NCI-H187 (cell line): ENCODE measurements at places on chromosomes 2 and 18.
A peak's percentile ranks its signal among the peaks of the same experiment; 100 is the strongest.

- no peak for DNase-seq
Observed at GRCh38 chr2:127508023-127508630, 18.2 kb downstream of the IWS1 start.

GRCh38 chr2:165239230-165239629 lies at the start of gene SCN2A:
TSS of gene SCN2A (plus strand) at chr2:165239414. CDS start at chr2:165295824, 56,410 bp downstream.
- DNase-seq, result peak; percentile 15

GRCh38 chr18:79940814-79941472 lies 10.5 kb downstream of the SLC66A2 start:
- no peak for DNase-seq

DNA sequence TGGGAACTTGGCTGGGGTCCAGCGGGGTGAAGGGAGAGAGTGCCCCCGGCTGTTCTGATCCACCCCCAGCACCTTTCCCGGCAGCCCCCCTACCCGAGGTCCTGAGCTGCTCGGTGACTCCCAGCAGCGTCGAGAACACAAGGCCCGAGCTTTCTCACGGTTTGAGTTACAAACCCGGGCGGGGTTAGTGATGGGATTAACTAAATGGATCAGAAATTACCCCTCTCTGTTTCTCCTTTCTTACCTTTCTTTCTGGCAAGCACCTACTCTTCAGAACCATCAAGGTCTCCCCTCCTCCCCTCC lies 139.4 kb upstream of the GPC1 start:
- no peak for DNase-seq

GRCh38 chr2:74138600-74139323 lies 8.9 kb downstream of the BOLA3 start:
- no peak for DNase-seq

GRCh38 chr2:133586978-133587377 lies 18.7 kb upstream of the NCKAP5 start:
- no peak for DNase-seq

DNA sequence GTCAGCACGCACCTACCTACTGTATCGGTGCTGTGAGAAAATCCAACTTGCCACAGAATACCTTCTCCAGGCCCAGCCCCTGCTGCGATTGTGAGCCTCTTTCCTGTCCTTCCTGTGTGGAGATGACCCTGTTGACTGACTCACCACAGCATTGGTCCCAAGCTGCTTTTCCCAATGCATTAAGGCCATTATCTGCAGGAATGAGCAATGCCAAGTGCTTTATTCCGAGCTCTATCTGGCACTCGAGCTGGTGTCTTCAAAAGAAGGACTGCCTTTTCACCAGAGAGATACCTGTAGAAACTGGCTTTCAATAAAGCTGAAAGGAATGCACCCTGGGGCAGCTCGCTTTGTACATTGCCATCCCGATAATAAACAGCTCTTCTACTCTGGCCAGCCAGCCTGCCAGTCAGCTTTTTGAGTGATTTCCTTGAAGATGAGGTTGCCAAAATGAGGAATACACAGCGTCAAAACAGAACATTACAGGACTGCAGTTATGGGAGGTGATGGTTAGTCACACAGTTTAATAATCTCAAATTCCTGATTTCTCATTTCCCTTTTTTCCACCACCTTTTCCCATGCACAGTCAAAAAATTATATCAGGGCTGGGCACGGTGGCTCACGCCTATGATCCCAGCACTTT lies 8.3 kb upstream of the RNF103 start:
- DNase-seq, result no peak

DNA sequence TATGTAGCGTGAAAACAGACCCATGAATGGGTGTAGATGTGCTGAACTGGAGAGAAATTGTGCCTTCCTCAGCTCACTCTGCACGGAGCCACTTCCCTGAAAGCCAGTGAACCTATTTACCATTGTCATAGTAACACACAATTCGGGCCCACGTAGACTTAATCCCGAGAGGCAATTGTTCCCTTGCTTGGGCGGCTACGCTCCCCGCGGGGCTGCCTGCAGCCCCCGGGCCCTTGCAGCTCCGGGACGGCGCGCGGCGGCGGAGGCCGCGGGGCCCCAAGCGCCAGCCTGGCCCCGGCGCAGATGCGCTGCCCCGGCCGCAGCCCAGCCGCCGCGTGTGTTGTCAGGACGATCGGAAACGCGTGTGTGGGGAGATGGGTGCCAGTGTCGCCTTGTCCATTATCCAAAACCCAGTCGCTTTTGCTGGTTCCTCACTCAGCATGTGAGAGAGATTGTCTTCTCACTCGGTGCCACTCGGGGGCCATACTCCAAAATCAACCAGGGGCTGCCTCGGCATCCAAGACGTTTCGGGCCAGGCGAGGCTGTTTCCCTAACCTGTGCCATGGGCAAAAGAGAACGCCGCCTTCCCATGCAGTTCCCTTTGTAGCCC lies 17.9 kb upstream of the LRRTM1 start:
- DNase-seq, result no peak

- DNase-seq, result no peak
Observed at GRCh38 chr18:45063246-45064038, 382.8 kb downstream of the SETBP1 start.

DNA sequence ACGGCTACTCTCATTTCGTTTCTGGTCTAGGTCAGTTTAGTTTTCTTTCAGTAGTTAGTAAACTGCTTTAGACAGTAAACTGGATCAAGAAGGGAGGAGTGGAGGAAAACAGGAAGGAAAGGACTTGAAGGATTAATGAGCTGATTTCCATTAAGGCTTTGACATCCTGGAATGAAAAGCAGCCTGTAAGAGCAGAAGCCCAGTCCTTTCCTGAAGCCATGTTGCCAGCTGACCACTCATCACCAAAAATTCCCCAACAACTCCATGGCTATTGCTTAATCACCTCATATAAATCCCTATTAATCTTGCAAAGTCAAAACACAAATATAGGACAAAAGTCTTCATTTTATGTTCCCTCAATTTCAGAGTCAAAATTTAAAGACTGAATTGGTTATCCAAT lies 113.7 kb upstream of the ZFP36L2 start:
- DNase-seq, result no peak

- DNase-seq, result no peak
Observed at GRCh38 chr2:217875138-217875537, 127.7 kb downstream of the TNS1 start.

DNA sequence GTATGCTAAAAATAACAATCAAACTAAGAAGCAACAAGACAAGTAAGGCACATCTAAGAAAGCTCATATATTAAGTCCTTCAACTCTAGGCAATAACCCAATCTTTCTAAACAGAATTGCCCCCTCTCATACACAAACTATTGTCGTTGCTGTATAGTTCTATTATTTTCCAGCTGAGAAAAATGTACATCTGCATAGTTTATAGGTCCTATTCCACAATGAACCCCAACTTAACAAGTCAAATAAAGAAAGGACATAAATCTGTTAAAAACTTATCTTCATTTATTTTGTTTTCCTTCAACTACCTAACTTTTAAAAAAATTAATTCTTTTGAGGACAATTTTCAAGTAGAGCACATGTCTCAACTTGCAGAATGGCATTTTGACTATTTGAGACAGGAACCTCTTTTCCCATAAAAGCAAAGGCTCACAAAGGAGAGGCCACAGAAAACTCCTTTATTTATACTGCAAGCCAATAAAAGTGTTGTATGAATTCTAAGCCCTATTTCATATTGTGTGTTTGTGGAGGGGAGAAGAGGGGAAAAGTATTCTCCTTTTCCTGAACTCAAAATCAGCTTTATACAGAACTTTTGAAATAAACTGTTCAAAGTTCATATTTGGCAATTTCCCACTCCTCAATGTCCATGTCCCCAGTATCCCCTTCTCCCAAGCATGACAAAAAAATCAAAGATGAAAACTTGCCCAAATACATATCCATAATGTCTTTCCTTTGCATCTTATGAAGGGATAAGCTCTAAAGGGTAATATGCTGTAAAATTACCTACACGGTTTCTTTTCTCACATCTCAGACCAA lies 37.4 kb downstream of the RTN4 start:
- no peak for DNase-seq

GRCh38 chr2:150120326-150120955 lies 367.0 kb downstream of the RND3 start:
- no peak for DNase-seq

- DNase-seq, result no peak
Observed at GRCh38 chr2:32760628-32761027, 132.8 kb downstream of the TTC27 start.

DNA sequence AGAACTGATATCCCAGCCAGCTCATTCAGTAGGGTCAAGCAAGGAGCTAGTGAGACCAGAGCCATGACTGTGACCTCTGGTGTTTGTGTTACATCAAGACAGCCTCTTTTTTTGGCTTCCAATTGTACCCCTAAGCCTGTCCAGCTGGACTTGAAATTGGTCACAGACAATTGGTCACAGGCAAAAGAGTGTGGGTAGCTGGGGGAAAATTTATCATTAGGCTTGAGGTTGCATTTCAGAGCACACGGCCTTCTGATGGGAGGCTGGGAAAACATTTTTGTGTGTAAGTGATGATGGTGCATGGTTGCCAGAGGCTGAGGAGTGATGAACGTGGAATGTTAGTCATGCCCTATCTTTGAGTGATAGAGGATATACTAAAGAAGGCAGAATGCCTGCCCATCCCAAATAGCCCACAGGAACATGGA lies 285.1 kb upstream of the SLC14A2 start:
- no peak for DNase-seq

DNA sequence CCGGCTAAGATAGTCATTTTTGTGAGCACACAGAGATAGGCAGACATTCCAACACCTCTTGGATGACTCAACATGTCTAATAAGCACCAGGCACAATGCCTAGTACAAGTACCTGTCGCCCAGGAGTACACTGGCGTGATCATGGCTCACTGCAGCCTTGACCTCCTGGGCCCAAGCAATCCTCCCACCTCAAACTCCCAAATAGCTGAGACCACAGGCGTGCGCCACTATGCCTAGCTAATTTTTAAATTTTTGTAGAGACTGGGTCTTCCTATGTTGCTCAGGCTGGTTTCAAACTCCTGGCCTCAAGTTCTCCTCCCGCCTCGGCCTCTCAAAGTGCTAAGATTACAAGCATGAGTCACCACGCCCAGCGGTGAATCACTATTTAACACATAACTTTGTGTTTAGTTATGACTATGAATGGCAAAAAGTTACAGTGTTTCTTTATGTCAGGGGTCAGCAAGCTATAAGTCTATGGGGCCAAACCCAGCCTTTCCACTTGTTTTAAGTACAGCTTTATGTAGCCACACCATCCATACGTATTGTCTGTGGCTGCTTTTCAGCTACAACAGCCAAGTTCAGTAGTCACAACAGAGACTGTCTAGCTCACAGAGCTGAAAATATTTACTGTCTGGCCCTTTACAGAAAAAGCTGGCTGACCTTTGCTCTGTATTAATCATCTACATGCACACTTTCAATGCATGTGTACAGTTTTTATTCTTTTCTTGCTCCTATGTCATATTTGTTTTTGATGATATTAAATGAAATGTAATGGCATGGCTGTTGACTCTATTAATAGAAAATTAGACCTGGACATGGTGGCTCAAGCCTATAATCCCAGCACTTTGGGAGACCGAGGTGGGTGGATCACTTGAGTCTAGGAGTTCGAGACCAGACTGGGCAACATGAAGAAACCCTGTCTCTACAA lies 18.7 kb downstream of the ORC2 start:
- DNase-seq, result no peak

DNA sequence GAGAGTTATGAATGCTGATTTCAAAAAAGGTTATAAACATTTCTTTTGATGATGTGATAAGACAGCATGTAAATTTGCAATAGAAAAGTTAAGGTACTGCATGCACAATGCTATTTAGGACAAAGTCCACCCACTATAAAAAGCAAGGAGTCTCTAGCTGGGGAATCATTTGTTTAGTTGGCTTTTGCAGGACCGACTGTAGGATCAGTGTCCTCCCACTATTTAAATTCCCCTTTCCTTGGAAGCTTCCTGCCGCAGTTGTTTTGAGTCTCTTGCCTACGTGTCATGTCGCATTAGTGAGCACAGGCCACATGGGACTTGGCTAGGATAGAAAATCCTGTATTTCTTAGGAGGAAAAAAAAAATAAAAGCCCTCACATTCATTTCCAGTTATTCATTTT lies 13.1 kb downstream of the QPCT start:
- DNase-seq, result no peak

DNA sequence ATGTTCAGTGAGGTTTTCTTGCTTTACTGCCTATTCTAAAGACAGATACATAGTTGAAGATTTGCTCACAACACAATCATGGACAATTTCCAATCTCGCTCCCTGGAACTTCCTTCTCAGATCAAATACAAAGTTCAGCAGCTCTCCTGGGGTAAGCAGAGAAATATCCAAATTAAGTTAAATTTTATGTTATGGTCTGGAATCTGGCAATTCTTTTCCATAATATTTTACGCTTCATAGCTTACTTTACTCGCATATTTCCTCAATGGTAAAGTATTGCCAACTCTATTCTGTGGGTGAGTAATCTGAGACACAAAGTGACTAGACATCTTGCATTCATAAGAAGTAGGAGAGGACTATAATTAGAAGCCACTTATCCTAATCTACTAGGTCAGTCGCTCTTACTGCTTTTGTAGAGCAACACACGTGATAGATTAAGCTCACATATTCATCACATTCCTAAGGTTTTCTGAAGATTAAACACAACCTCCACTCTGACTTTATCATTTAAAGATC lies 529.4 kb downstream of the CCDC85A start:
- DNase-seq, result no peak

DNA sequence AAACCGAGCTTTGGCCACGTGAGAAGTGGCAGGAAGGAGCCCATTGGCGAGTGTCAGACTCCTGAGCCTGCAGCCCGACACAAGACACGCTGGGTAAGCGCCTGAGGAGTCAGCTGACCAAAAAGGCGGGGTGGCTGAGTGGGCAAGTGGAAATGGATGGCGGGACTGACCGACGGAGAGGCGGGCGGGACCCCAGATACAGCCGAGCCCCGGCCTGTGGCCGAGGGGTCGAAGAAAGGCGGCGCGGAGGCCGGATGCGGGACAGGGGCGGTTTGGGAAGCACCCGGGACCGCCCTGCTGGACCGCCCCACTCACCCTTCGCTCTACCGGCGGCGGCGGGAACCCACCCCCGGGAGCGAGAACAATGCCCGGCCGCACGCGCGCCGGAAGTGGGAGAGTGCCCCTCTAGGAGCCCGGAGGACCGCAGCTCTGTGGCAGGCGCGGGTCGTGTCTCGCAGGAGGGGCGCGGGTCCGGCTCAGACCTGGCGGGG lies 22.8 kb downstream of the ZSCAN30 start:
- peak; percentile 75 for DNase-seq

- no peak for DNase-seq
Observed at GRCh38 chr2:39938035-39938835, 159.2 kb upstream of the THUMPD2 start.
